ENCODE measurements at places on chromosomes 4 and X.

- DNase-seq: no peak
These were observed 8.4 kb upstream of the TBL1X start for GRCh38 chrX:9456250-9457074.

DNA sequence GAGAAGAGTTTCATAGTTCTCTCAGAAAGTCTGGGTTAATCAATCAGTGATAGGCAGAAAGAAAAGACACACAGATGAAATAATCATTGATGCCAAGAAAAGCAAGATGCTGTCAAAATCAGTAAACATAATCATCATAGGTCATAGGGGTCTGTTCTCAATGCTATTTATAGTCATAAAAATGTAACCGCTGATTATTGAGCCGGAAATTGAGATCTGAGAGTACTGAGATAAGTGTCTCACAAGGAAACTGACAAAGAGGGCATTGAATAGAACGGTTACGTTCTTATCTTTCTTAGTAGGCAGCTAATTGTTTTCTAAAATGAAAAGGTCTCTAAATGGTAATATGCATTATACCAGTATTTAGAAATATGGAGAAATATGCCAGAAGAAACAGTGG, 1686.1 kb upstream of the AGA start:
- DNase-seq: no peak

- DNase-seq: no peak
These were observed 131.8 kb downstream of the BMPR1B start for GRCh38 chr4:94889523-94889922.

- no peak for DNase-seq
These were observed 48.1 kb upstream of the ATXN3L start for GRCh38 chrX:13367950-13368349.

- DNase-seq: peak; percentile 94
These were observed at the start of gene ADD1 for GRCh38 chr4:2843263-2843940. ADD1 (plus strand) TSS chr4:2843844; CDS start chr4:2875916, 32,072 bp downstream.

GRCh38 chrX:1483843-1484637, 31.3 kb upstream of the ASMTL start:
- DNase-seq: no peak

- DNase-seq: no peak
These were observed 97.7 kb downstream of the ARHGAP10 start for GRCh38 chr4:147829401-147830101.

DNA sequence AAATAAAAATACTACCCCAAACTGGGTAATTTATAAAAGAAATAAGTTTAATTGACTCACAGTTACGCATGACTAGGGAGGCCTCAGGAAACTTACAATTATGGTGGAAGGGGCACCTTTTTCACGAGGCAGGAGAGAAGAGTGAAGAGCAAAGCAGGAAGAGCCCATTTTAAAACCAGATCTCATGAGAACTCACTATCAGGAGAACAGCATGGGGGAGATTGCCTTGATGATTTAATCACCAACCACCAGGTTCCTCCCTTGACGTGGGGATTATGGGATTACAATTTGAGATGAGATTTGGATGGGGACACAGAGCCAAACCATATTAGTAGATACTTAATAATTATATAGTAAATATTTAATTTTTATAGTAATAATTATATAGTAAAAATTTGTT, 10.1 kb downstream of the CISD2 start:
- no peak for DNase-seq

- no peak for DNase-seq
These were observed 62.0 kb downstream of the CCSER1 start for GRCh38 chr4:90189178-90189577.

- DNase-seq: no peak
These were observed 240.7 kb downstream of the C4orf33 start for GRCh38 chr4:129336457-129337227.

DNA sequence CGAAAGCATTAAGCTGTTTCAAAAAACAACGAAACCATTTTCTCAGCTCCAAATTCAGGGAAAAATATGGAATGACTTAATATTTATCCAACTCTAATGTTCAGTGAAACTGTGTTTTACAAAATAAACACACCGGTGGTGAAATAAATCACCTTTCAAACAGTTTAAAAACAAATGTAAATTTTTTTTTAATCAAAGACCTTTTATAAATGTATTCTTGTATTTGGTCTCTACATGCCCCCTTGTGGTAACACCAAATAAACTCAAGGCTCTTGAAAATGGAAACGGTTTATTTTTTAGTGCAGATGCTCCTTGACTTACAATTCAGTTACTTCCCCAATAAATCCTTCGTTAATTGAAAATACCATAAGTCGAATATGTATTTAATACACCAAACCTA, 45.8 kb upstream of the ITM2A start:
- no peak for DNase-seq

Measured in stimulated activated CD4-positive, alpha-beta T cell treated with anti-CD3 and anti-CD28 coated beads, Interleukin-1b, Interleukin-23, amount 100 ng/mL, for 1 hour (primary cell).